Stimulated activated CD8-positive, alpha-beta memory T cell treated with anti-CD3 and anti-CD28 coated beads, Interleukin-7, amount 100 ng/mL, for 24 hours (primary cell): ENCODE measurements at places on chromosomes 2 and 18.

DNA sequence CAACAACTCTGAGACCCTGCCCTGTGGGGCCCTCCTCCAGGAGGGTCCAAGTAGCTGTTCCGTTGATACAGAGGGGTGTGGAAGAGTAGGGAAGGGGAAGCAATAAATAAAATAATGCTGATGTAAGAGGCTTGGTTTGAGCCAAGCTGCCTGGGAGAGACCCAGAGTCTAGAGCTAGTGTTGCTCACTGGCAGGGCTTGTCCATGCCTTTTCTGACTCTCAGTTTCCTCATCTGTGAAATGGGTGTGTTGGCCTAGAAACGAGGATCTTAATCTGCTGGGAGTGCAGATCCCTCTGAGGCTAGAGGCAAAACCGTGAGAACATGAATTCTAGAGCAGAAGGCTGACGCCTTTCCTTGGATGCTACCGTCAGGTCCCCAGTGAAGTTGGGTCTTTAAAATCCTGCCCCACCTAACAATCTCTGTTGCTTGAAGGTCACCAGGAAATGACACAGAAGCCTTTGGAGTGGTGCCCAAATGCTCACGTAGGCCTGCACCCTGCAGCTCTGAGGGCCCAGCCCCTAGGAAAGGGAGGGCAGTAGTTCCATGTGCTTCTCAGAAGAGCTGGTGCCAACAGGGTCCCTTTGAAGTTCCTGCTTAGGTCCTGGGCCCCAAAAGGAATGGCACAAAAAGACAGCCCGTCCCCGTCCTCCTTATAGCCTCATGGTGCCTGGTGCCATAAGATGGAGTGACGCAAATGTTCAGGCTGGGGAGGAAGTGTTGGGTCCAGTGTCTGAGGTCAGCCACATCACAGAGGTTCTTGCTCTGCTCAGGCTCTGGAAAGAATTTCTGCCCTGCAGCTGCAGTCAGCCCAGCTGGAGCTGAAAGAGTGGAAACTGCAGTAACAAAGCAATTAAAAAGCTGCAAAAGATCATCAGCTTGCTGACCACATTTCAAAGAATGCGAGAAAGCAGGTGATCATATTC is 73.2 kb upstream of the SMAD2 start:
- no peak for DNase-seq

DNA sequence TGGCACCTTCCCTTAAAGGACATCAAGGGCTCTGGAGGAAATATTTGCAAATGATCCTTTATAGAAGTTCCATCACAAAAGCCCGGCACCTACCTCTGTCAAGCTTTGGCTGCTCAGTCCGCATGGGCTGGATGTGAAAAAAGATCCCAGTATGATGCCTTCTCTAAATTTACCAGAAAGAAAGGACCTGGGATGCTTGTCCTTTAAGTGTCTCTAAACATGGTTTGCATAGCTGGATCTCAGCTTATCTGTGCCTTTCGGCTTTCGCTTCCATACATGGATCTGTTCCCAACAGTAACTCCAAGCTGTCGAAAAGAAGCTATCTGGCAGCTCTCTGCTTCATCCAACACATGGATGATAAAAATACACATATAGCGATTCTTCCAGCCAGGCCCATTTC is 60.4 kb upstream of the SLC8A1 start:
- DNase-seq, result no peak

GRCh38 chr18:39205565-39206195 is 1640.1 kb upstream of the CELF4 start:
- no peak for DNase-seq

DNA sequence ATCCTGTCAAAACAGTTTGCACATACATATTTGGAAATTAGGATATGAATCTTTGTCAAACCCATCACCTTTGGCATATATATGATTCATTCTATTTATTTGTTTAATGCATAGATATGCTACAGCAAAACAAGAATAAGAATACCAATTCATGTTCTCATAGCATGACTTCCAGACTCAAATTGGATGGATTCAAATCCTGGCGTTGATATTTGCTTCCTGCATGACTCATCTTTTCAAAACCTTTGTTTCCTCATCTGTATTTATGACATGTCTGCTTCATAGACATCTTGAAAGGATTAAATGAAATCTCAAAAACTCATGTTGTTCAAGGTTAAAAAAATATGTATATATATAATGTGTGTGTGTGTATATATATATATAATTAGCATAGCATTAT is 261.3 kb downstream of the MBD5 start:
- no peak for DNase-seq

DNA sequence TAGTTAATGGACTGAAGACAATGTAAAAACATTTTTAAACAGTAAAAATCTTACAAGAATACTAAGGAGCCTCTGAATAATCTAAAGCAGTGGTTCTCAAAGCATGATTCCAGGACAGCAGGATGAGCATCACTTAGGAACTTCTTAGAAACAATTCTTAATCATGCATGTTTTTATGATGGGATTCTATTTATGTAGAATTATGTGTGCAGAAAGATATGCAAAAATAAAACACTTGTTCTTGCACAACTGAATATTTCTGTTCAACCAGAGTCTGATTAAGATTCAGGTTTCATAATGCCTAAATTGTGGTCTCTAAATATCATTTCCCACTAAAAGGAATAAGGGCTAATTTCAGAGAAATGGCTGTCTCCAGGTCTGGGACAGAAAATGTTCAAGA is 69.2 kb upstream of the MTIF2 start:
- no peak for DNase-seq

- DNase-seq, result no peak
These were observed 142.1 kb downstream of the TRIB2 start for GRCh38 chr2:12858786-12859185.

GRCh38 chr2:77954931-77955330 is 432.8 kb upstream of the LRRTM4 start:
- DNase-seq, result no peak

DNA sequence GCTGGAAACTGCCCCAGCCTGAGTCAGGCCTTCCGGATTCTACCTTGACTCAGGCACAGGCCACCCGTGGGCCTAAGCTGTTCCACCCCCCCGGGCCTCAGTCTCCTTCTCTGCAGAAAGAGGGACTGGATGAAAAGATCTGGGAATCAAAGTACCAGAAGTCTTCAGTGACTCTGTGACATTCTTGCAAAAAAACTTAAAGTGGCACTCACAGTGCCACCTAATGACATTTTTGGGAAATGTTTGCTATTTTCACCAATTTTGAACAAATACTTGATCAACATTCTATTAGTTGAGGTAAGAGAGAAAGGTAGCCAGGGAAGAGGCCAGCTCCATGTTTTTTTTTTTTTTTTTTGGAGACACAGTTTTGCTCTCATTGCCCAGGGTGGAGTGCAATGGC is 48.3 kb upstream of the ACAA2 start:
- DNase-seq, result no peak

- DNase-seq, result no peak
These were observed 318.5 kb downstream of the GRB14 start for GRCh38 chr2:164302786-164303185.

- DNase-seq, result no peak
These were observed 175.3 kb upstream of the TCF4 start for GRCh38 chr18:55763298-55763697.

GRCh38 chr18:54388203-54389142 is 30.8 kb downstream of the C18orf54 start:
- DNase-seq, result no peak

GRCh38 chr2:111100087-111100764 is 20.5 kb upstream of the BCL2L11 start:
- no peak for DNase-seq

DNA sequence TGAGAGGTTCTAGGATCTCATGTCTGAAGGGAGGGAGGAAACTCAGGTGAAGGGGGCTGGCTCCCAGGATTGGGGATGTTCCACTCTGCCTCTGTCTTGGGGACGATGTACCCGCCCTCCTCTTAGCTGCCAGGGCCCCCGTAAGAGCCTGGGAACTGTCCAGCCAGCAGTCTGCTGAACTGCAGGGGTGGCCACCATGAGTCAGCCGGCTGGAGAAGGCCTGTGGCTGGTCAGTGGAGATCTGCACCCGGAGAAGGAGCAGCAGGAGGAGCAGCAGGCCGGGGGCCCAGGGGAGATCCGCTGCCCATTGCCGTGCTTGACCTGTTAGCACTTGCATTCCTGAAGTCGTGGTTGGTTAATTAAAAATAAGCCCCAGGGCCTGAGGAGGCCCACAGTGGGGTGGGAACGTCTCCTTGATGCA is 180.3 kb downstream of the TFCP2L1 start:
- DNase-seq, result no peak

DNA sequence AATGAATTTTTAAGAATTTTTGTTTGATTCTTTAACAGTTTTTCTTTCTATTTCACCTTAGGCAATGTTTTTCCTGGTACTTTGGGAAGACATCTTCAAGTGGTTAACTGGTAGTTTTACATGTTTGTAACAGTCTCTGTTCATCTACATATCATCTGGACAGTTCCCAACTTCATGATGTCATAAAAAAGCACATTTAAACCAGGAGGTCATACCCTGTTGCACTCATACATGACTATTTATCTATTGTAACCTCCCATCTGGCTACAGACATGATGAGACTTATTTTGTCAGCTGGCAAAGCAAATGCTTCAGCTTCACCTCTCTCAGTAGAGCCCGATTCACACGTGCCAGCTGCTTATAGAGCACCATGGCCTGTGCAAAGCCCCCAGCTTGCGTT is 99.8 kb upstream of the YPEL5 start:
- DNase-seq, result no peak

GRCh38 chr2:28049416-28049815 is 158.9 kb downstream of the BABAM2 start:
- no peak for DNase-seq

DNA sequence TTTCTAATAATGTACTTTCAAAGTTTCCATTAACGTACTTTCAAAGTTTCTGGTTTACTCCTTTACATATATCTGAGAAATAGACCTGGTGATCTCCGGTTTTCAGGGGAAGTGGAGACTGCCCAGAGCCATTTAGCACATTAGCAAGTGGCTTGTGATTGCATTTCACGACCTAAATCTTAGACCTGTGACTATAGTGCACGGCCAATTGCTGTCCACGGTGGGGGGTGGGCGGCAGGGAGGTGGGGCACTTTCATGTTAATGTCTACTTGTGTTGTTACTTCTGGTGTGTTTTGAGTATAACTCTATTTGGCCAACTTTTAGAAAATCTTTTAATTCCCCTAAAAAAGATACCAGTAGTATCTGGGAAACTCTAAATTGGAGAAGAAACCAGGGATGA is 11.3 kb downstream of the GATA6 start:
- DNase-seq, result no peak

DNA sequence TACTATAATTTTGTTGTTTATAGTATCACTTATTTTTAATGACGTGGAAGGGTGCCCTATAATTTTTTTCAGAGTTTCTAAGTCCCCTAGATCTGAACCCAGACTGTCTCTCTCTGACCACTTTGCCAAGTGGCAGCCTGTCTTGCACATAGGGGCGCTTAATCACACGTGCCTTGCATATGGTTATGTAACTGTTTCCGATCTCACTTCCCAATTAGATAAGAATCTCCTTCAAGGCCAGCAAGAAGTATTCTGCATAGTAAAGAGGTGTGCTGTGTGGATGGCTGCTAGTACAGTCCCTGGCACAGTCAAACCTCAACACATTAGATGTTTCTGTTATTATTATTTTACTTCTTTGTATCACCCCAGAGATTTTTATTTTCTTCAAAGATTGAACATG is 197.8 kb upstream of the SIX2 start:
- DNase-seq, result no peak

DNA sequence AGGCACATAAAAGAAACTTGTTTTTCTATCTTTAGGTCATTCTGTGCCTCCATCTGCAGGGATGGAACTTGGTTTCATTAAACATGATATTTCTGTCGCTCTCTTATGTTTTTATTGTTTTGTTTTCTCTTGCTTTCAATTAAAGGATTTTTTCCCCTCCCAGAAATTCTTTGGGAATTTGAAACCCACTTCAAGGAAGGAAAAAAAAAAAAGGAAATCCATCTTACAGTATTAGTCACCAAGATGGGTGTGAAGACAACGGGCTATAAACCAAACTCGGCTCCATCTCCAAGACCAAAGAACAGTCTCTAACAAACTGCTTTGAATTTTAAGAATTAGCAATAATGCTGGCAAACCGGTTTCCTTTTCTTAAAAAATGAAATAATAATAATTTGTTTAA is 244.1 kb downstream of the BCL11A start:
- no peak for DNase-seq

- DNase-seq, result no peak
These were observed 131.5 kb upstream of the STON1 start for GRCh38 chr2:48398285-48399002.
